ENCODE measurements at places on chromosomes 13 and 19.
A peak's percentile ranks its signal among the peaks of the same experiment; 100 is the strongest.

- no peak for DNase-seq
Observed at GRCh38 chr19:42111384-42111783, 20.9 kb downstream of the POU2F2 start.

DNA sequence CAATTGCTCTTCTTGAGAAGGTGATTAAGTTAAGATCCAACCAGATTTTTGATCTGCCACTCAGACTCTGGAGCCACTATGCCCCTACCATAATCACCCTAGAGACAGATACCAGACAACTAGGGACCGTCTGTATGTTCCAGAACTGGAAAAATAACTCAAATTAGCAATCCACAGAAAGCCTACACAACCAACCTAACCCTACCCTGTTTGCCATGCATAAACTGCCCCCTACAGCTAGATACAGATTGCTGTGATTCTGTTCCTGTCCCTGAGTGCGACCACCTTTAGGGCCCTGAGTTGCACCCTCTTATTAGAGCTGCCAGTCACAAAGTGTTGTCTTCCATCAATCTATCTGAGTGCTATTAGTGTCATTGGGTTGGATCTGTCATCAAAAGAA is 929.8 kb upstream of the SLITRK1 start:
- no peak for DNase-seq

DNA sequence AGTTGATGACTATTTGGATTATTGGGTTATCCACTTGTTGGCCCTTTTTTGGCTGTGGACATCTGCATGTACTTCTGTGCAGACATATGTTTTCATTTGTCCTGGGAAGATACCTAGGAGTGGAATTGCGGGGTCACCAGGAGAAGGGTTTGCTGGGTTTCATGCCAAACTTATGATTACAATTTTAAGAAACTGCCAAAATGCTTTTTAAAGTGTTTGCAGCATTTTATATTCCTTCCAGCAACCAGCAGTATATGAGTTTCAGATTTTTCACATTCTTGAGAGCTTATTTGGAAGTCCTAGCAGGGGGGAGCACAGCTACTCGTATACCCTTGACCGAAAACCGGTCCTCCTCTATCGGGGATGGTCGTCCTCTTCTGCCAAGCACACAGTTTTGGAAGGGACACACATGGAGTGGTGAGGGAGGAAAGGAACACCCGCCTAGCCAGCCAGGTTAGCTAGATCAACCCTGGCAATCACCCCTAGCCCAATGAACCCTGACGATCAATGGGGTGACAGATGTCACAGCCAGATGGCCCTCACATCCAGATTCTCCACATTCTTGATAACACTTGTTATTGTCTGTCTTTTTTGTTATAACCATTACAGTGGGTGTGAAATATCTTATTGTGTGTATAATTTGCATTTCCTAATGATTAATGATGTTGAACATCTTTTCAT is 26.7 kb upstream of the RNF113B start:
- DNase-seq: no peak

DNA sequence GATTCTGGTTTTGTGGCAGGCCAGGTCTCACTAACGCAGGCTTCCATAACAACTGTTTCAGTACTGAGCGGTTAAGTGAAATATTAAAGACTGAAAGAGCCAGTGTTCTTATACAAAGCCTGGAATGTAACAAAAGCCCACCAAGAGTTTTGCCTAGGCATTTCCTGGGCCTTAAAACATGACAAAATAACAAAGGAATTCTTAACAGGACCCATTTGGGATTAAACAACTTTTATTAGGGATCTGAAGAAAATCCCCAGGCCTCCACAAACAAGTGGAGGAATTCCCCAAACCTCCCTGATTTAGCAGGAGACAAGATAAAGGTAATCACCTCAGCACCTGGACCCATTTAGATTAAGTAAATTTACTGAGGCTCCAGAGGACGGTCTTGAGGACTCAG is 799.7 kb upstream of the SPRY2 start:
- no peak for DNase-seq

- DNase-seq: no peak
Observed at GRCh38 chr13:45482571-45483173, 17.9 kb downstream of the COG3 start.

GRCh38 chr13:41356786-41357185 is 45.7 kb downstream of the NAA16 start:
- no peak for DNase-seq

DNA sequence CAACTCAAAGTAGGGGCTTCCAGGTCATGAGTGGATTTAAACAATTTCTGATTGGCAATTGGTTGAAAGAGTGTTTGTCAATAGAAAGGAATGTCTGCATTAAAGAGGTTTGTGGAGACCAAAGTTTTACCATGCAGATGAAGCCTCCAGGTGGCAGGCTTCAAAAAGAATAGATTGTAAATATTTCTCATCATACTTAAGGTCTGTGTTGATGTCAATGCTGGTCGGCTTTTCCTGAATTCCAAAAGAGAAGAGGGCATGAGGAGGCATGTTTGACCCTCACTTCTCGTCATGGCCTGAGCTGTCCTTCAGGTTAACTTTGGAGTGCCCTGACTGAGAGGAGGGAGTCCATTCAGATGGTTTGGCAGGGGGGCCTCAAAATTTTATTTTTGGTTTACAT is 125.4 kb upstream of the RFC3 start:
- DNase-seq: no peak

DNA sequence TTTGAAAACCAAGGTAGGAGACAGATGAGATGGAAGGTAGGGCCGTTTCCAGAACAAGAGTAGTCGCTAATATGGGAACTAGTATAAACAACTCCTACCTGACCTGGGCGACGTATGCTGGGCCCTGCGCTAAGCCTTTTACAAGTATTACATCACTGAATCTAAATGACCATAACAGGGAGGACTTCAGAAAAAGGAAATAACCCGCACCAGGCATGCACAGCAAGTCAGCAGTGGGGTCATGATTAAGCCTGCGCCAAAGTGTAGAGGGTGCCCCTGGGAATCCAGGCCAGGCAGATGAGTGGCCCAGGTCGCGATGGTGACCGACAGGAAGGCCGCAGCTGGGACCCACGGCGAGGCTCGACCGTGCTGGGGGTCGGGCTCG is 613 bp downstream of the ATP13A1 start:
- DNase-seq: no peak

DNA sequence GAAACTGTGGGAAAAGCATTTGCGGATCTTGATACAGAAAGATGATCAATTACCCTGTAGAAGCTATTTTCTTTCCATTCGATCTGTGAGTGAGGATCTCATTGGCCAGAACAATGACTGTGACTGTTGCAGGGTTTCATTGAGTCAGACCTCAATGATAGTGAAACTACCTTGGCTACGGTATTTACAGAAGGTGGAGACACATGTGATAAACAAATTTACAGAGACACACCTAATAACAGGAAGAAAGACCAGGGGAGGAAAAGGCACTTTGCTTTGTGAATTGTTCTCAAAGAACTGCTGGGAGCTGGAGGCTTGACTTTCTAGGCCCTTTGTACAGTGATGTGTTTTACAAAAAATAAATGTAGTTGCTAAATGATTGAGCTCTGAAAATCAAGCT is 19.9 kb upstream of the ARGLU1 start:
- DNase-seq: no peak

GRCh38 chr19:16405091-16405490 is 66.7 kb downstream of the EPS15L1 start:
- no peak for DNase-seq

- no peak for DNase-seq
Observed at GRCh38 chr13:43156916-43157315, 133.5 kb downstream of the DNAJC15 start.

DNA sequence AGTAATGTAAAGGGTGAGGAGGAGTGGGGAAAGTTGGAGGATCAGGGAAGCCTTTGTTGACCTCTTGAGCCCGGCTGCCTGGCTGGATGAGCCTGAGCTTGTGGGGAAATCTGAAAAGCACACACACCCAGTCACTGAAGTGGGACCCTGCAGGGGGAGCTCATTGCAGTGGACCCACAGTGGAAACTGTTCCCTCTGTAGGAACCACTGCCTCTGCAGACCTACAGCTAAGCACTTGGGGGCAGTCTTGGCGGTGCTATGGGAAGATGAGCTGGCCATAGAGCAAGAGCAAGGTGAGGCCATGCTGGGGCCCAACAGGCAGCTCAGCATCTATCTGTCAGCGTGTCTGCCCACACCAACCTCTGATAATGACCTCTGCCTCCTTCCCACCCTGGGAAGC is 294.8 kb downstream of the TSHZ3 start:
- DNase-seq: no peak

GRCh38 chr13:100513987-100514670 is 74.5 kb downstream of the GGACT start:
- no peak for DNase-seq

- DNase-seq: no peak
Observed at GRCh38 chr19:19551853-19552192, 13.8 kb downstream of the CILP2 start.

DNA sequence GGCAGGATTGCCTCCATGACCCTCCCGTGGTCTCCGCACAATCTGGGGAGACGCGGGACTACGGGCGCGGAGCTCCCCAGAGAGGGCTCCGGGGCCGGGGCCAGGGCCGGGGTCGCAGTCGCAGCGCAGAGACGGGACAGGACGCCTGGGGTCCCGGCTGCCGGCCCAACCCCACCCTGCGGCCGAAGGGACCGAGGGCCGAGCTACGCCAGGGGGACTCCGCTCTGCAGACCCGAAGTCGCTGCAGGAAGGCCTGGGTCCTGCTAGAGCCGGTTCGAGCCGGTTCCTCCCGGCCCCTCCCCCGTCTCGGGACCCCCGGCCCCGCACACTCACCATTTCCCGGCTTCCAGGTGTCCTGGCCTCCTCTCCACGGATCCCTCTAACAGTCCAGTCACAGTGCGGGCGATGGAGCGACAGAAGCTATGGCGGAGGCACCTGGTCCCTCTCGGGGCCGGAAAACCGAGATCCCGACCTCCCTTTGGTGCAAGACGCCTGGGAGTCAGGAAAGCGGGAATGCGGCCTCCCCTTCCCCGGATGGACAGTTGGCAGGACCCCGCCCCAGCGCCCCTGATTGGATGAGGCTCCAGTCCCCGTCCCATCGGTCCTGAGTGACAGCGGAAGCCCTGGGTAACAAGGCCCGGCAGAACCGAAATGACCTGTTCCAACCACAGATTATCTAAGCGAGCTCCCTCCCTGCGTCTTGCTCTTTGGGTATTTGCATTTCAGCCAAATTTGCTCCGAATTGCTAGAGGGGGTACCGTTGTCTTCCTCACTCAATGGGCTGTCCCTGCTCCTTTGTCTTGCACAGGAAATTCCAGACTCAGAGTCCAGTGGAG is at the start of gene ZNF625:
TSS of gene ZNF625 (minus strand) at position 512 of the 836 bp plus-strand sequence. CDS start at position 336, 176 bp downstream.
- DNase-seq: peak; percentile 93

GRCh38 chr19:50497022-50497405 is 14.0 kb downstream of the JOSD2 start:
- no peak for DNase-seq

Data from NCI-H510A (cell line).